Activated CD8-positive, alpha-beta memory T cell treated with anti-CD3 and anti-CD28 coated beads, Interleukin-2, amount 10 ng/mL, durations not matched to agents 7 days and 5 days (primary cell): ENCODE measurements at places on chromosomes 3 and 15. TPM values are rescaled to one million over a fixed set of nuclear protein-coding genes. Genes with fewer than 3 reads are reported as not detected.

DNA sequence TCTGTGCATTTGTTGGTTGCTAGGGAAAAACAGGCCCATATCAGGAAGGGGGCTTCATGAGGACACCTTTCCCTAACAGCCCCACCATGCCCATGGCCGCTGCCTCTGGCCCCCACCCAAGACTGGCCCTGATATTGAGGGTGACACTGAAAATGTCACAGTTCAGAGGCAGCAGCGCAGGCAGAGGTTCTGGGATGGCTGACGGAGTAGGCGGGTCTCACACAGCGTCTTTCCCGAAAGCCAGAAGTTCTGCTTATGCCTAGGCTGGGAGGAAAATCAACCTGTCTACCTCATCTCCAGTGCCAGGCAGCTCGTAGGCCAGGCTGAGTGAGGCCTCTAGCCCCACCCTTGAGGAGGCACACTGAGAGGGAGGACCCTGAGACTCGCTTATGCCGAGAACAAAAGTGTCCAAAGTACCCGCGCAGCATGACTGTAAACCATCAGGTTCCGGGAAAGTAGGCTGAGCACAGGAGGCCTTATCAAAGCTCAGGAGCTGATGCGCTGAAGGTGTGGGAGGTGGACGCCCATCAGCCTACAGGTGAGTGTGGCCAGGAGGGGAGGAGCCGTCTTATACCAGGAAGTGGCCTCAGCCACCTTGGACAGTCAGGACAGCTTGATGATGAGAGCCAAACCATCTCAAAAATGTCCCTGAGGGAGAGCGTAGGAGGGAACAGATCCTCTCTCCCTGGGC lies 27.5 kb downstream of the GRAMD2A start:
- H3K27ac ChIP-seq, result no peak overlapping the region
- no peaks in the 10 kb centered on the region for H3K36me3 ChIP-seq
- H3K4me1 ChIP-seq, result peaks cover 32% of the 10 kb centered on the region
- no peak for DNase-seq

DNA sequence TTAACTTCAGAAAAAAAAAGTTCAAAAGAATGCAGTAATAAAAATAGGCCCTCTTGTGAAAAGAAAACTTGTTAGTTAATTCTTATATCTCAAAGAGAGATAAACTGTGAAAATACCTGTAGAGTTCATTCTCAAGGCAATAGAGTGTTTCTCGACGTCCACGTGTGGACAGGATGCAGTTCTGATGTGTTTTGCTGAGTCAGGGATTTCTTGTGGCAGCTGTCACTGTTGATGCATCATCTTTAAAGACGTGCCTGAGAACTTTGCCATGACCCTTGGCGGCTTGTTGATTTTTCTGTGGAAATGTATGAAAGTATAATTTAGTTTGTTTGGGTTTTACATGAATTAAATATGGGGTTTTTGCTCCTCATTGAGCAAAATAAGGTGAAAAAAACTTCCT lies 702.2 kb downstream of the NLGN1 start:
- H3K27ac ChIP-seq, result no peak overlapping the region
- no peaks in the 10 kb centered on the region for H3K27me3 ChIP-seq
- no peaks in the 10 kb centered on the region for H3K36me3 ChIP-seq
- H3K4me3 ChIP-seq, result no peak overlapping the region
- H3K4me1 ChIP-seq, result no peaks in the 10 kb centered on the region

GRCh38 chr3:189981668-189982067 lies 139.0 kb downstream of the P3H2 start:
- H3K27ac ChIP-seq, result no peak overlapping the region
- H3K27me3 ChIP-seq, result peaks cover 4% of the 10 kb centered on the region
- H3K36me3 ChIP-seq, result no peaks in the 10 kb centered on the region
- no peaks in the 10 kb centered on the region for H3K4me1 ChIP-seq

DNA sequence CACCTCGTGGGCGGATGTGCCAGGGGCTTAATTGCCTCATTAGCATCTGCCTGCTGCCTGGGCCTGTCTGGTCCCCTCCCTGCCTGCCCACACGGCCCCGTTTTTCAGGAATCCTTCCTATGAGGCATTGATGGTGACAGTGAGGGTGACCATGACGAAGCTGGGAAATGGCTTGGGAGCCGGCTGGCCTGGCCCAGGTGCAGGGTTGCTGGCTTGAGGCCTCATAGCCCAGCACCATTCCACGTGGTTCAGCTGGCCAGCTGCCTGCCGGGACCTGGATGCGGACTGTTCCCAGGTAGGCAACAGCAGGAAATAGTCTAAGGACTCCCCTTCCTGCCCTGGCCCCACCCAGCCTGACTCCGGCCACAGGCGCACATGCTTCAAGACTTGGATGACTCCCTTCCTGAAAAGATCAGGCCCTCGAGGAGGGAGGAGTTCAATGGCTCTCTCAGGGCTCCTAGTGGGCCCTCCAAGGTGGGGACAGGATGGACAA lies 8.9 kb upstream of the DUSP7 start:
- H3K36me3 ChIP-seq, result no peaks in the 10 kb centered on the region
- no peak for DNase-seq
- H3K27ac ChIP-seq, result no peak overlapping the region
- peaks cover 3% of the 10 kb centered on the region for H3K4me1 ChIP-seq
- no peak overlapping the region for H3K4me3 ChIP-seq
- no peaks in the 10 kb centered on the region for H3K27me3 ChIP-seq

DNA sequence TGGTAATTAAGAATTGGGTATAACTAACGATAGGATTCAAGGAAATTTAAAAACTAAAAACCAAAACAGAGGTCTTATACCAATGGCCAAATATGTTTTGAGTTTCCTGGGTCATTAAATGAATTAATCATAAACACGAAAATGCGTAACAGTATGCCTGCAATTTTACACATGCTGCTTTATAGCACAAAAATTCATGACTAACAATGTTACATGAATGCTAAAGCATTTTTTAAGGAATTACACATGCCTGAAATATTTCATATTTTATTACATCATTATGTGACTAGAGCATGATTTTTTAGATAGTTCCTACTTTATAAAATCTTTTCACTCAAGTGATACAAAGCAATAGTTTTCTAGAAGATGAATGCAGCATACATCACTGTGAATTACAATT lies 74.7 kb downstream of the ZNF148 start:
- H3K4me3 ChIP-seq, result no peak overlapping the region
- no peak overlapping the region for H3K27ac ChIP-seq
- DNase-seq, result no peak
- H3K36me3 ChIP-seq, result peaks cover 19% of the 10 kb centered on the region
- peaks cover 3% of the 10 kb centered on the region for H3K4me1 ChIP-seq
- no peaks in the 10 kb centered on the region for H3K27me3 ChIP-seq

Gene P2RY1
- 0.35 TPM for total RNA-seq

DNA sequence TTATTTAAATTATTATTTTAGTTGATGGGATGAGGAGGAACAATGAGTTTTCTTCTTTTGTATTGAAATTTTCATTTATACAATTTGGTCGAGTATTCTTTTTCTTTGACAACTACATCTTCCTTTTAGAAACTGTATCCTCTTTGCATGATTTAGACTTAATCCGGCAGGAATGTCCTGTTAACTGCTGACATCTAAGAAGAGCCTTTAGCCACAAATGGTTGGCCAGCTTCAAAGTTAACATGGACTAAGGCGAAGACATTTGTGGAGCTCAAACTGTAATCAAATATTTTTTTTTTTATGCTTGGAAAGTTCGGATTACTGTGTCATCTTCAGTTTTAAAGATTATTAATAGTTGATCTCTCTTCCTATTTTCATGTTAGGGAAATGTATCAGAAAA lies 43.2 kb downstream of the RIOX2 start:
- no peaks in the 10 kb centered on the region for H3K27me3 ChIP-seq
- no peaks in the 10 kb centered on the region for H3K4me1 ChIP-seq
- no peak for DNase-seq
- no peak overlapping the region for H3K4me3 ChIP-seq

DNA sequence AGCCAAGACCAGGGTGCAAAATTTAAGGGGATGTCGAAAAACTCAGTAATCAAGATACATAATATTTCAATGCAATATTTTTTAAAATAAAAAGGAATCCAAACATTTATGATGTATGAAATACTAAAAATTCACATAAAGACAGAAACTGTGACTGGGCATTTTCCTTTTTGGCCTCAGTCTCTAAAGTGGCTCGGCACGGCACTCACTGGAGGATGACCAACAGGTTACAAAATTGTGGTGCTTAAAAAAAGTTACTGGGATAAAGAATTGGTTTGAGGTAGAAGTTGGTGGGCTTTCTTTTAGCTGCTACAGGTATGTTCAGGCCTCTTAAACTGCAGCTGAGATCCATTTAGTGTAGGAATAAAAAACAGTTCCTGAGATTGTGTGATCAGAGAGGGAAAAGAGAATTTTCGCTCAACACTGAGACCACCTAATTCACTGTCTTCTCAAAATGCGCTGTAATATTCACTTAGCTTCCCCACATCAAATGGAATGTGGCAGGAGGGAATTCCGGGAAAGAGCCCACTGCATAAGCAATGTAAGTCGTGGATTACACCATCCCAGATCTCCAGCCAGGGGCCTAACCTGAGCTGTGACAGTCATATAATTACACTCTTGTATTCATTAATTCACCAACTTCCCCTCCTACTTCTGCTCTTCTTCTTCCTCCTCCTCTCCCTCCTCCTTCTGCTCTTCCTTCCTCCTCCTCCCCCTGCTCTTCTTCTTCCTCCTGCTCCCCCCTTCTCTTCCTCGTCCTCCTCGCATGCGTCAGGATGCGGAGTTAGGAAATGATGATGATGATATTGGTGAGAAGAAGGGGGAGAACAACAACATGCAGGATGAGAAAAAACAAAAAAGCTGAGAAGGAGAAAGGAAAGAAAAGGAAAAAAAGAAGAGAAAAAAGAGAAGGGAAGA lies 45.9 kb downstream of the HES1 start:
- no peak overlapping the region for H3K4me3 ChIP-seq
- no peaks in the 10 kb centered on the region for H3K4me1 ChIP-seq
- no peak overlapping the region for H3K27ac ChIP-seq

DNA sequence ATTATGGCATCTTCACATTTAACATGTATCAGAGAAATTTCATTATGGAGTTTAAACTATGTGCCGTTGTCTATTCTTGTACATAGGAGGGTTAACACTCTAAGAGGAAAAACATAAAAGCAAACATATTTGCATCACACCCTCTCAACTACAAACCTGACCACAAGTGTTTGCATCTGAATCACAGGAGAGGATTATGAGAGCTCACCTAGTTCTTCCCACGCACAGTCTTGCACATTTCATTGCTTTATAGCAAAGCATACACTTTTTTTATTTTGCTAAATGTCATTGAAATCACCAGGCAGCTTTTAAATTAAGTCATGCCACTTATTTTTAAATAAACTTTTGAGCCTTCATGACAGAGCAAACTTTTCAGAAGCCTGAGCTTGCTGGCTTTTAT lies 12.5 kb downstream of the TRAT1 start:
- H3K4me1 ChIP-seq, result peaks cover 80% of the 10 kb centered on the region
- peaks cover 75% of the 10 kb centered on the region for H3K36me3 ChIP-seq
- no peaks in the 10 kb centered on the region for H3K27me3 ChIP-seq
- DNase-seq, result peak; percentile 64
- H3K4me3 ChIP-seq, result peak overlapping the region; percentile 68

DNA sequence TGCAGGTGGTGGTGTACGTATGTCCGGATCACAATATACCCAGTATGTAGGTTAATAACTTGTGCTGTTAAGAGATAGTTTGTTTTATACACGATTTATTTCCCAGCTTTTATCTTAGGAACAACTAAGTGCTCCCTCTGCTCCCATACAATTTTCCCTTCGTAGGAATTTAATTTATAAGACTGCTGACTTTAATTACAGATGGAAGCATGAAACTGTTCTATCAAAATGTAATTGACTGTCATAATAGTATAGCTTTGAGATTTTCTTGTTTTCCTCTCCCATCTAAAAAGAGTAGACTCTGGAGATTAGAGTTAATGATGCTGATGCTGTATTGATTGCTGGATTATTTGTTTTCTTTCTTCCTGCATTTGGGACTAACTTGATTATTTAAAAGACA lies 370.7 kb upstream of the SGO1 start:
- H3K4me1 ChIP-seq, result no peaks in the 10 kb centered on the region
- H3K27ac ChIP-seq, result no peak overlapping the region
- no peaks in the 10 kb centered on the region for H3K27me3 ChIP-seq
- H3K36me3 ChIP-seq, result no peaks in the 10 kb centered on the region
- DNase-seq, result no peak

Gene TMOD2
- total RNA-seq, result 6.9 TPM

DNA sequence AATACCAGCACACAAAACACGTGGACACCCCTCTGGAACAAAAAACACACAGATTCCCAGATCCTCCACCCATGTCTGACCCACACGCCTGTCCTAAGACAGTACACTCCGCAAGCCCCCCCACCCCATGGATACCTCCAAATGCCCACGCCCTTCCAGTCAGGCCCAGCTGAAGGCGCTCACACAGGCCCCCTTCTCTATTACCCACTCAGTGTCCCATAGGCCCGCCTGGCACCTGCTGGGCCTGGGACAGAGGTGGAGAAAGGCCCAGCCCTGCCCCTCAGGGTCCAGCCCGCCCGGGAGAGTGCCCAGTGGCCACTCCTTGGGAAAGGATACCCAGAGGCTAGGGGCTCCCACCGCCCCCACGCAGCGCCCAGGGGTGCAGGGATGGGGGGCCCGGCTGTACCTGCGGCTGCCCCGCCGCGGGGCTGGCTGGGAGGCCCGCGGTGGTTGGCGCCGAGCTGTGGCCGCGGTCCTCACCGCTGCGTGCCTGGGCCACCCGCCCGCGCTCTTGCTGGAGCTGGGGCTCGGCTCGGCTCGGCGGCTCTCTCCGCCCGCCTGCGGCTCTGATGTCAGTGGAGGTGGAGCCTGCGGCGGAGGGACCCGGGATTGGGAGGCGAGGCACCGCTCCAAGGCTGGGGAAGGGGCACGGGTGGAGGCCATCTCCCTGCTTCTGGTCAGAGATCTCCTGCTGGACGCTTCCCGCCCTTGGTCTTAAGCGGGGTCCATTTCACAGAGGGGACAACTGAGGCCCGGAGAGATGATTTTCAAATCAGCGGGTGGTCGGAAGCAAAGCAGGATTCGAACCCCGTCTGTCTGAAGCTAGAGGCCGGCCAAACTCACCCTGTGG lies at the start of gene CAMK1:
CAMK1 (minus strand) TSS at position 522 of the 850 bp plus-strand sequence. CDS start 2,198 bp downstream, outside the sequence.
- H3K36me3 ChIP-seq, result peaks cover 6% of the 10 kb centered on the region
- peak; percentile 78 for DNase-seq
- H3K27ac ChIP-seq, result peak within 1 kb of the TSS; percentile 74
- H3K4me3 ChIP-seq, result peak within 1 kb of the TSS; percentile 67

DNA sequence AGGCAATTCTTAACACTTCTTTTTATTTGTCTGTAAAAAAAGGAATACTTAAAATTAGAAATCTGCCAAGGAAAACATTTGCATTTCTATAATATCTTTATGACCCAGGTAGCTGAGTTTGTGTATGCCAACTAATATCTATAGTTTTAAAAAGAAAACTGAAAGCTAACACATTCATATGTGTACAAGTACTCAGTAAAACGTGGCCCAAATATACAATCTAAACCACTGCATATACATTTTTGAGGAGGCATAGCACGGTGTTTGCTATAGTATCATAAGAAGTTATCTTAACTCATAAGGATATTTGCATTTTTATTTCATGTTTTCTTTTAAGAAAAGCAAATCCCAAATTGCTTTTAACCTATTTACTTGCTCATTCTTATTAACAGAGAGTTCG lies 172.7 kb downstream of the ZBTB20 start:
- peaks cover 4% of the 10 kb centered on the region for H3K4me1 ChIP-seq
- no peaks in the 10 kb centered on the region for H3K27me3 ChIP-seq
- peaks cover 8% of the 10 kb centered on the region for H3K36me3 ChIP-seq
- no peak for DNase-seq
